HT1080 (cell line): ENCODE measurements at places on chromosomes 3 and 15.
A peak's percentile ranks its signal among the peaks of the same experiment; 100 is the strongest.

DNA sequence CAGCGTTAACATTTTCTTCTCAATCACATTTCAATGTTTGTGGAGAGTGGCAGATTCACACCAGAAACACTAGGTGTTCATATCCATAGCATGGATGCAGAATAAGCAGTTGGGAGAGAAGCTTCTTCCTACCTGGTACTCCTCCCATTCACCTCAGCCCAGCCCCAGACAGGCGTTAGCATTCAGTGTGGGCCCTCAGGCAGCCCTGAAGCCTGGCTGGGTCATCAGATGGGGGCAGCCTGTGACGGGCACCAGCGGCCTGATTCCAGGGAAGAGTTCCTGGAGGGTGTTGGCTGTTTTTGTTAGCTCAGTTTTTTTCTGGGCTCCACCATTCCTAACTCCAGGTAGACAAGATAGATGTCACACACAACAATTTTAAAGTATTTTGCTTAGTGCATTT lies 31.1 kb downstream of the APH1B start:
- DNase-seq, result no peak

- DNase-seq, result no peak
These were observed 147.5 kb downstream of the NTRK3 start for GRCh38 chr15:88108991-88109390.

DNA sequence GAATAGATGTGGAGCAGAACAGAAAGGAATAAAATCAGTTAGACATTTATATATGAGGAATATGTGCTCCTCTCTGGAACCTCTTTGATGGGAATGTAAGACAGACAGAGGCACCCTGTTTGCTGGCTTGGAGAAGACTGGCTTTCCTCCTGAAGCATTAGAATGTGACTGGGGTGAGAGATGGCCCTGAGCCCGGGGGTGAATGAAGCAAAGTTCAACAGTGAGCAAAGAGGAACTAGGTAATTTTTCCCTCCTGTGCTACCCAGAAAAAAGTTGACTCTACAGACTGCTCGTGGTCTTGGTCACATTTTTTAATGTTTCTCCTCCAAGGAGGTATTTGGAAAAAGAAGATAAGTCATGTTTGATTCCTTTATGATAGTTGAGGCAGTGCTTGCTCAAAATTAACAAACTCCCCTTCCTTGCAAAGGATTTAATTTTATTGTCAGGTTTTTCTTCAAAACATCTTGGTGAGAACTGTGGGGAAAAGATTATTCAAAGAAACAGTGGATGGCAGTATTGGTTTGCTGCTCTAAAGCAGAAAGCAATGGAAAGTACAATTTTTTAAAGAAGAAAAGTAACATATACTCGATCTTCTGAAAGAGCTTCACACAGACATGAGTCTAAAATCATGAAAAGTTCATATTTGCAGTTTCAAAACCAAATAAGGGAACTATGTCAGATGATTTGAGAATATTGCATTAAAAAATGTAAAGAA lies 370.4 kb upstream of the CDIN1 start:
- no peak for DNase-seq

- DNase-seq, result no peak
These were observed 7.6 kb downstream of the NUSAP1 start for GRCh38 chr15:41340189-41340695.

DNA sequence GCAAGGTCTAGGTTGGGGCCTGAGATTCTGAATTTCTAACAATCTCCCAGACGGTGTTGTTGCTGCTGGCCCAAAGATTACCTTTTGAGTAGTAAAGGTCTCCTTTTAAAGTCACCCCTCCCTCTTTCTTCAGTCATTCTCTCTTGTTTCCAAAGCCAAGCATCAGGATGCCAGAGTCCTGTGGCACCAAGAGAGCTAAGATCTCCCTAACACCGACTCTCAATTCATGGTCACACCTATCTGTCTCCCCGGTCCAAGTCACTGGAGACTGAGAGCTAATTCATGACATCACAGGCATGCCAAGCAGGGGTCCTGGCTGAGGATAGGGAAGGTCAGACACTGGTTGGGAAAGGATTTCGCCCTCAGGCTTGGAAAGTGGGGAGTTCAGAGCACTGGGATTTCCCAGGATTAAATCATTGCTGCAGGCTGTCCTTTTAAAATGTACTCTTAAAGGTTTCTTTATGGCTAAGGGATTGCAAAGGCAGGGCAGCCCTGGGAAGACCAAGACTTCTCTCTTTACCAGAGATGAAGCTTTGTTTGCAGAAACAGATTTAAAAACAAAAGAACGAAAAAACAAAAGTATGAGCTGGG lies 7.3 kb downstream of the SHOX2 start:
- DNase-seq, result no peak

DNA sequence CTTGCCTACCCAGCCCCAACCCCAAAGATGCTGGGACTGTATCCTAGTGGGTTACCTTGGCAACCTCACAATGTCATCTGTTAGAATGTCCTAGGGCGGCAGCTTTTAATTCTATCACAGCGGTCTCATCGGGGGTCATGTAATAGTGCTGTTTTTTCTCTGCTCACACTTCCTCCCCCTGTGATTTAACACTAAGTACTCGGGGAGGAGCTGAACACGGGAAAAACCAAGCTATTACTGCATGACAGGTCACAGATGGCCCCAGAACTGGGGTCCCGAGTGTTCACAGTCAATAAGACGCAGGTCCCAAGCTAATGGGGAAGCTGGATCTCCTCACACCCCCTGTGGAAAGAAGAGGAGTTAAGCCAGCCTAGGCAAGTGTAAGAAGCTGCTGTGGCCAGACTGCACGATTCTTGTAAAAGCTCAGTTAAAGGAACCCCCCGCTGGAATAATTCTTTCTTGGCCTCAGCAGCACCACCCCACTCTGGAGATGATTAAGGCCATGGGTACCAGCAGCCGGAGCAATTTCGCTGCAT lies 2.5 kb upstream of the RFTN1 start:
- no peak for DNase-seq

- DNase-seq, result no peak
These were observed 94.3 kb upstream of the GADL1 start for GRCh38 chr3:30988769-30989168.

DNA sequence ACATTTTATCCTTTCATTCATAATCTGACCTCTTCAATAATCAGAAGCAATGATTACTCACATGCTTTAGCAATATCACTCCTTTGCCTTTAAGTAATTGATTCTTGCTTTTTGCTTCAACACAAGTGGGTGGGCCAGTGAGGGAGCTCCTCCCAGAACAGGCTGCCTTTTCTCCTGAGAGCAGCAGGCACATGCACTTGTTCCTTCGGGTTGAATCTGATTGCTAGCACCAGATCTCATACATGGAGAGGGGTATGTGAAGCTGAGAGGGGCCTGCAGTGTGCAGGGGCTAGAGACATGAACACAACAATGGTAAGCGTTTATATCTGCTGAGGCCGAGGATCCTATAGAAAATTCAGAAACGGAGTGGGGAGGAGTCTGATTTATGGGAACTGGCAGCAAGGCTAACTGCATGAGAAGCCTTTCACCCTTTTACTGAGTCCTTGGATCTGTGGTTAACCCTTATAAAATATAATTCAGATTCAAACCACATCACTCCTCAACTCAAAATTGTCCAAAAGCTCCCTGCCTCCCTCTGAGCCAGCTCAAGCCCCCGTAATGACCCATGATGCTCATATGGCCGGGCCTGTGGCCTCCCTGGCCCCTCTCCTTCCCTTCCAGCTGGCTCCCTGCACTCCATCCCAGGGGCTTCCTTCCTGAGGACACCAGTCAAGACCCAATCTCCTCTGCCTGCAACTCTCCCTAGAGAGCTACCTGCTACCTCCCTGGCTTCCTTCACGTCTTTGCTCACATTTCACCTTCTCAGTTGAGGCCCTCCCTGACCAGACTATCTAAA lies 32.4 kb downstream of the ZNF445 start:
- no peak for DNase-seq

DNA sequence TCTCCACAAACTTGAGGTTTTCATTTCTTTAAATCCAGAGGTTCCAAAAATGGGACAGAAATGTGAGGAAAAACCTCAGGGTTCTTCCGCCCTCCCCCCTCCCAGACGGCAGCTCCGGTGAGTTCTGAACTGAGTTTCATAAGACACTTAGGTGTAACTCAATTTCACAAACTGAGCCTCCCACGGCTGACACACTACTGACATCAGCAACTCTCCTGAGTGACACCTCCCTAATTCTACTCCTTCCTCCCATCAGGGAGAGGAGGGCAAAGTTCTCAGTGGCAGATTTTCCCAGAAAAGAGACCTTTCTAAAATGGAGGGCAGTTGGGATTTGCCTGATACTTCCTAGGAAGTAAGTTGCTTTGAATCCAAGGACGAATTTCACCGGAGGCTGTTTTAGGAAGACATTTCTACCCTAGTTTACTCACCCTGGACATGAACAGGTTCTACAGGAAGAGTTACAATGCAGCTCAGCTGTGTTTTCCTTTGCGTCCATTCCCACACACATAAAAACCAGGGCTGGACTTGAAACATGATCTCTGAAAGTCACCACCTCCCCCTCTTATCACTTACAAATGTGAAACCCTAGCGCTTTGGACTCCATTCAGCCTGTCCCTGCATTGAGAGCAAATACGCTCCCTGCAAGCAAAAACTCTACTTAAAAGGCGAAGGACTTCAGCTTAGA lies 78.1 kb upstream of the LMOD3 start:
- peak; percentile 62 for DNase-seq
